K562 (cell line): ENCODE measurements at places on chromosomes 2 and 18.

- DNase-seq = no peak
These were observed 33.9 kb downstream of the ZNF516 start for GRCh38 chr18:76461148-76461547.

DNA sequence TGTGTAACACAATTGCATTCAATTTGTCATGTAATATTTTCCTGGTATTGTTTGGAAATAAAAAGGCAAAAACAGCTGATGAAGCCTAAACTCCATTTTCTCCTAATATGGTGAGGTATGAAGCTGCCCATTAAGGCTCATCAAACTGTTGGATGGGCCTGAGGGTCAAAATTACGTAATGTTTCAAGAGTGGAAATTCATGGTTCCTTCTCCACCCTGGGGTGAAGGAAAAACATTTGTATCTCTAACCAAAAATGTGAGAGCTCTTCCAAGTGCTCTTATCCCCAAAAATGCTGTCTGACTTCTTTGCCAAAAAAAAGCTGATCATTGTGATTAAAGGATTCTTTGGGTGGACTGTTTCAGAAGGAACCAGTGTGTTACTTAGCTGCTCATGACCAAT, 91.8 kb downstream of the ARHGAP28 start:
- no peak for DNase-seq

GRCh38 chr2:64779117-64779690, 125.5 kb upstream of the SERTAD2 start:
- no peak for DNase-seq

DNA sequence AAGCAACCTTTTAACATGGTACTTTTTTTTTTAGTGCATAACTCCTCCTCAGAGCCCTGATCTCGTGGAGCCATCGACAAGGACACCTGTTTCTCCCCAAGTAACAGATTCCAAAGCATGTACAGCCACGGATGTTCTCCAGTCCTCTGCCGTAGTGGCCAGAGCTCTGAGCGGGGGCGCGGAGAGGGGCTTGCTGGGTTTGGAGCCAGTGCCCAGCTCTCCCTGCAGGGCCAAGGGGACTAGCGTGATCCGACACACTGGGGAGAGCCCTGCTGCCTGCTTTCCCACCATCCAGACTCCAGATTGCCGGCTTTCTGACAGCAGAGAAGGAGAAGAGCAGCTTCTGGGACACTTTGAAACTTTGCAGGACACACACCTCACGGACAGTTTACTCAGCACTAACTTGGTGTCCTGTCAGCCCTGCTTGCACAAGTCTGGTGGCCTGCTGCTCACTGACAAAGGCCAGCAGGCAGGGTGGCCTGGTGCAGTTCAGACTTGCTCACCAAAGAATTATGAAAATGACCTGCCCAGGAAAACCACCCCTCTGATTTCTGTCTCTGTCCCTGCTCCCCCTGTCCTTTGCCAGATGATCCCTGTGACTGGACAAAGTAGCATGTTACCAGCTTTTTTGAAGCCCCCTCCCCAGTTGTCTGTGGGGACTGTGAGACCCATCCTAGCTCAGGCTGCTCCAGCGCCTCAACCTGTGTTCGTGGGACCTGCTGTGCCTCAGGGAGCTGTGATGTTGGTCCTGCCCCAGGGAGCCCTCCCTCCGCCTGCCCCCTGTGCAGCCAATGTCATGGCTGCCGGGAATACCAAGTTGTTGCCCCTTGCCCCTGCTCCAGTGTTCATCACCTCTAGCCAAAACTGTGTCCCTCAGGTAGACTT, 4.5 kb downstream of the KLF11 start:
- no peak for DNase-seq

GRCh38 chr2:128438091-128438490, 119.4 kb upstream of the HS6ST1 start:
- no peak for DNase-seq

DNA sequence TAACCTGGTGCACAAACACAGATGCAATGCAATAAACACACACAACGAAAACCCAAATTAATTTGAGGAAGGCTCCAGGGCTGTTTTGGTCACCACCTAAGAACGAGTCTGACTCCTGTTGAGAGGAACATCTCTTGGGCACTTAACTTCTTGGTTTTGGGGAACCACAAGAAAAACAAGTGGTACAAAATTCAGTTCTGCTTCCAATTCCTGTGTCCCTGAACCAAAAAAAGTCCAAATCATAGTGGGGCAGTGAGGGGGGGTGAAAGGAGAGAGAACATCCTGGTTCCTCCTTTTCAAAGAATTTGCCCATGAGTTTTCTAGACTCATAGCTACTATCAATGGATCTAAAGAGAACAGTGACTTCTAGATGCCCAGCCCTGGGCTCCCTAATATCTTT, 143.6 kb downstream of the COL4A4 start:
- DNase-seq = no peak

GRCh38 chr18:56152551-56153310, 485.7 kb downstream of the TXNL1 start:
- no peak for DNase-seq
